ENCODE measurements at places on chromosomes 6 and 20. TPM values are rescaled to one million over a fixed set of nuclear protein-coding genes. Genes with fewer than 3 reads are reported as not detected.

GRCh38 chr6:142773859-142774648 lies 170.9 kb downstream of the HIVEP2 start:
- H3K27me3 ChIP-seq = no peaks in the 10 kb centered on the region
- peaks cover 26% of the 10 kb centered on the region for H3K36me3 ChIP-seq
- H3K4me1 ChIP-seq = no peaks in the 10 kb centered on the region
- H3K4me3 ChIP-seq = no peak overlapping the region
- H3K27ac ChIP-seq = no peak overlapping the region

GRCh38 chr20:58990651-58991445 lies 9.8 kb downstream of the NELFCD start:
- DNase-seq = no peak
- no peak overlapping the region for H3K4me3 ChIP-seq
- H3K27me3 ChIP-seq = no peaks in the 10 kb centered on the region
- H3K27ac ChIP-seq = no peak overlapping the region

DNA sequence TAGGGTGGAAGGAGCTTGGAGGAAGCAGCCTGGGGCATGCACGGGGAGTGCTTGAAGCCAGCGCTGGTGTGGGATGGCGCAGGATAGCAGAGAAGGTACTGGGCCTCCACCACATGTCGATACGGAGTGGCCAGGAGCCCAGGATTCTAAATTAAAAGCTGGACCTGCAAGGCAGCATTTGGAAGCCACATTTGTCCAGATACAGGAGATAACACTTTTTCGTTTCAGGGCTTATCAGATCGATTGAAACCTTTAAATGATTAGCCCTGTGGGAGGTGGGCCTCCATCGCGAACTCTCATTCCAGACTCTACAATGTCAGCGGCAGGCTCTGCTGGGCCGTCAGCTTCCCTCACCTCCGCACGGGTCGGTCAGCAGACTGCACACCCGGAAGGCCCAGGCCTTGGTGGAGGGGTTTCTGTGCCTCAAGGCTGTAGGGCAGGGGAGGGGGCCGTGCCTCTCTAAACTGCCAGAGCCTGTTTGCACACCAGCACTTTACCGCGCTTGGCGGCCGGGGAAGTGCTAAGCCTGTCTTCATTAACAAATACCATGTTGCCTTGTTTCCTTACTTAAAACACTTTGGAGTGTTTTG lies 17.9 kb downstream of the EDN3 start:
- H3K4me1 ChIP-seq = no peaks in the 10 kb centered on the region
- no peaks in the 10 kb centered on the region for H3K36me3 ChIP-seq
- H3K27me3 ChIP-seq = no peaks in the 10 kb centered on the region
- H3K27ac ChIP-seq = no peak overlapping the region
- H3K4me3 ChIP-seq = no peak overlapping the region
- DNase-seq = no peak

- no peak overlapping the region for H3K27ac ChIP-seq
- no peaks in the 10 kb centered on the region for H3K36me3 ChIP-seq
- H3K4me3 ChIP-seq = no peak overlapping the region
- DNase-seq = no peak
- no peaks in the 10 kb centered on the region for H3K27me3 ChIP-seq
Observed at GRCh38 chr6:151136141-151136755, 103.5 kb upstream of the AKAP12 start.

DNA sequence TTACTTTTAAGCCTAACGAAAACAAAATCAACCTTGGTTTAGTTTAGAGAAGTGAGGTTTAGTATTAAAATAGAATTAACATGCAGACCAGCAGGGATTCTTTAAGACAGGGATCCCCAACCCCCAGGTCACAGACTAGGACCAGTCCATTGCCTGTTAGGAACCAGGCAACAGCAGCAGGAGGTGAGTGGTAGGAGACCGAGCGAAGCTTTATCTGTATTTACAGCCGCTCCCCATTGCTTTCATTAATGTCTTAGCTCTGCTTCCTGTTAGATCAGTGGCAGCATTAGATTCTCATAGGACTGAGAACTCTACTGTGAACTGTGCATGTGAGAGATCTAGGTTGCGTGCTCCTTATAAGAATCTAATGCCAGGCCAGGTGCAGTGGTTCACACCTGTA lies 225.9 kb downstream of the NKAIN2 start:
- H3K36me3 ChIP-seq = no peaks in the 10 kb centered on the region
- no peaks in the 10 kb centered on the region for H3K27me3 ChIP-seq
- no peak overlapping the region for H3K4me3 ChIP-seq
- DNase-seq = no peak

GRCh38 chr6:36563237-36563927 lies 16.1 kb upstream of the STK38 start:
- H3K27me3 ChIP-seq = no peaks in the 10 kb centered on the region
- H3K36me3 ChIP-seq = no peaks in the 10 kb centered on the region

GRCh38 chr20:33680686-33681085 lies 5.5 kb downstream of the E2F1 start:
- no peak for DNase-seq
- H3K4me3 ChIP-seq = no peak overlapping the region
- H3K4me1 ChIP-seq = no peaks in the 10 kb centered on the region
- H3K27me3 ChIP-seq = no peaks in the 10 kb centered on the region
- H3K27ac ChIP-seq = no peak overlapping the region
- H3K36me3 ChIP-seq = peaks cover 41% of the 10 kb centered on the region

DNA sequence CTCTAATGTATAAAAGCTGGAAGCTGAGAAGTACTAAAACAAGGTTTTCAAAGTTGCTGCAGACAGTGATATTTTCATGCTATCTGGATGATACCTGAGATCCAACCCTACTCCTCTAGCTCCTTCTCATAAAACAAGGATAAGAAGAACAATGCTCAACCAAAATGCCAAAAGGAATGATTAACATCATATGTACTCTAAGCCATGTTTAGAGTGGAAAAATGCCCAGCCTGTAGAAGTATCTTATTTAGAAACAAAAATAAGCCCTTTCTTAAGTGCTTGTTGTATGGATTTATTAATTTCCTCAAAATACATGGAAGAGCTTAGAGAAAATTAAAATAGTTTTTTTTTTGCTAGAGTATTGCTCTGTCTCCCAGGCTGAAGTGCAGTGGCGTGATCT lies 23.7 kb downstream of the ECHDC1 start:
- DNase-seq = no peak
- H3K4me3 ChIP-seq = no peak overlapping the region
- no peaks in the 10 kb centered on the region for H3K27me3 ChIP-seq
- no peak overlapping the region for H3K27ac ChIP-seq

GRCh38 chr6:117506180-117506835 lies 23.8 kb downstream of the DCBLD1 start:
- H3K4me1 ChIP-seq = no peaks in the 10 kb centered on the region
- no peak overlapping the region for H3K4me3 ChIP-seq
- no peak for DNase-seq
- H3K27me3 ChIP-seq = no peaks in the 10 kb centered on the region
- H3K36me3 ChIP-seq = no peaks in the 10 kb centered on the region
- no peak overlapping the region for H3K27ac ChIP-seq

DNA sequence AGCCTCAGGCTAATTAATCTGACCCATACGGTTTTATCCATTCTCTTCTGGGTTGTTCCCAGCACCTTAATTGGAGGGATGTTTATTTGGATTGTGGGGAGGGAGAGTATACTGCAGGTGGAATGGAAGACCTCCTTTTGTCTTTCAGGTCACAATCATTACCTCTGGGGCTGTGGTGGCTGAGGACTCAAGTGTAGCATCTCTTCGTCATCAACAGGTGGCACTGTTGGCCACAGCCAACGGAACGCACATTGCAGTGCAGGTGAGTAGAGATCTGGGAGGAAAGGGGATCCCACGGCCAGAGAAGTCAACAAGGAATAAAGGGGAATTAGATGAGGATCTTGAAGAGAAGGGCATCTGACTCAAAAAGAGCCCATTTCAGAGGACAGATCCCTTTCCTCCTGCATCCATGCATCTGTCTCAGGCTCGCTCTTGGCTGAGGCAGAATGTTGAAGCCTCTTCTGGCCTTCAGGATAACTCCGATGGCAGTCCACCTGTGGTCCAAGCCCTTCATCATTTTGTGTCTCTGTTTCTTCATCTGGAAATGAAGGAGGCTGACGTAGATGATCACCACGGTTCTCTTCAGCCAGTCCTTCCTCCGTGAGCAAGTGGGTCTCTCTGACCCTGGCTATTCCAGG lies 3.2 kb upstream of the DEF6 start:
- peaks cover 1% of the 10 kb centered on the region for H3K4me1 ChIP-seq
- peak; percentile 73 for DNase-seq
- peaks cover 5% of the 10 kb centered on the region for H3K36me3 ChIP-seq
- H3K4me3 ChIP-seq = no peak overlapping the region
- no peak overlapping the region for H3K27ac ChIP-seq

GRCh38 chr6:158686791-158687381 lies 37.0 kb downstream of the SYTL3 start:
- no peak overlapping the region for H3K4me3 ChIP-seq
- no peaks in the 10 kb centered on the region for H3K27me3 ChIP-seq

GRCh38 chr6:33719326-33719987 lies 8.0 kb upstream of the UQCC2 start:
- peaks cover 4% of the 10 kb centered on the region for H3K4me1 ChIP-seq
- H3K36me3 ChIP-seq = no peaks in the 10 kb centered on the region
- no peak overlapping the region for H3K27ac ChIP-seq
- no peaks in the 10 kb centered on the region for H3K27me3 ChIP-seq
- DNase-seq = no peak

DNA sequence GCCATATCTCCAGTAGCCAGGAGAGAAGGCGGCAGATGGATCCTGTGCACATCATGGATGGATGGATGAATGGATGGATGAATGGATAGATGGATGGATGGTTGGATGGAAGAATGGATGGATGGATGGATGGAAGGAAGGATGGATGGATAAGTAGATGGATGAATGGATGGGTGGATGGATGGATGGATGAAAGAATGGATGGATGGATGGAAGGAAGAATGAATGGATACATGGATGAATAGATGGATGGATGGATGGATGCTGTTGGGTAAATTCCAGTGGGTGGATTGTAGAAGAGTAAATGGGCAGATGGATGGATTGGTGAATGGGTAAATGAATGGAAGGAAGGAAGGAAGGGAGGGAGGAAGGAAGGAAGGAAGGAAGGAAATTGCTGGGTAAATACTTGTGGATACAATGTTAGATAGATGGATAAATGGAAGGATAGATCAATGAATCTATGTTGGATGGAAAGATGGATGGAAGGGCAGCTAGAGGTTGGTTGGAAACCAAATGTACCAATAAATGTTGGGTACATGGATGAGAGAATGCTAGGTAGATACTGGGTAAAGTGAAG lies 19.5 kb downstream of the PTGIS start:
- no peak overlapping the region for H3K4me3 ChIP-seq
- no peaks in the 10 kb centered on the region for H3K27me3 ChIP-seq
- peaks cover 27% of the 10 kb centered on the region for H3K36me3 ChIP-seq
- no peaks in the 10 kb centered on the region for H3K4me1 ChIP-seq

DNA sequence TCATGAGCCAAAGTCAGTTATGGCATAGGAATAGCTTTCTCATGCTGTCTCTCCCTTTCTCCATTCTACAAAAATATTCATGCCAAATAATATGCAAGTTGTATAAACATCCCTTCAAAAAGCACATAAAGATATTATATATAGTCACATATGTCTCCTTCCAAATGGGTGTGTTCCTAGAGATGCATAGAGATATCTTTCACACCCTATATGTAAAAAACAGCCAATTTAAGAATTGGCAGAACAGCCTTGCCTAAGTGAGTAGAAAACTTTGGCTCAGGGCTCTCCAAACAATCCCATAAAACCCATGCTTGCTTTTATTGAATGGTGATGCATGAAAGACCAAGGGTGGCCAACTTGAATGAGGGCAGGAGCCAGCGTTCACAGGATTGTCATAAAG lies 274.7 kb upstream of the SUPT3H start:
- no peak for DNase-seq
- H3K4me3 ChIP-seq = no peak overlapping the region
- peaks cover 2% of the 10 kb centered on the region for H3K36me3 ChIP-seq
- no peak overlapping the region for H3K27ac ChIP-seq
- H3K4me1 ChIP-seq = no peaks in the 10 kb centered on the region

GRCh38 chr6:26304213-26304796 lies 60.7 kb upstream of the BTN3A2 start:
- H3K4me1 ChIP-seq = no peaks in the 10 kb centered on the region
- no peak overlapping the region for H3K27ac ChIP-seq
- no peak for DNase-seq
- no peaks in the 10 kb centered on the region for H3K27me3 ChIP-seq
- H3K36me3 ChIP-seq = no peaks in the 10 kb centered on the region

DNA sequence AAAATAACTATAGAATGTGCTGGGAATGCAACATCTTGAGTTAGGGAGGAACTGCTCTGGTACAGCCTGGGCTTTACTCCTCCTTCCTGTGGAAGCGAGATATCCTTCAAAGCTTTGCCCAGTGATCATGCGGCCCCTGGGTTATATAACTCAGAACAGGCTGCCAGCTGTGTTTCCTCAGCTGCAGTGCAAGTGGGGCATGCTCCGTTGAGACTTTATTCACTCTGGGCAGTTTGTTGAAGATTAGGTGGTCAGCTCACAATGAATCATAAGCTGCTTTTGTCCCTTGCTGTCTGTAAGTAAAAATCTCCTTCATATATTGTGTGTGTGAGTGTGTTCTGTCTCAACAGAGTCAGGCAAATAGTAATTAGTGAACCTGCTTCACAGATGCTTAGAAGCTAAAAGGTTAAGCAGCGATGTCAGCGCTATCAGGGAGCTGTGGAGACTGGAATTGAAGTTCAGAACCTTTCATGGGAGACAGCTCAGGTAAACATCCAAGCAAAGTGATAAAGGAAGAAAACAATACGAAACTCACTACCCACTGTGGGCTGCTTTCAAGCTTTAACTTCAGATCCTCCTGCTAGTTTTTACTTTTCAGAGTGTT lies 688.4 kb downstream of the HTR1B start:
- H3K36me3 ChIP-seq = no peaks in the 10 kb centered on the region
- DNase-seq = no peak
- H3K4me1 ChIP-seq = no peaks in the 10 kb centered on the region
- H3K27me3 ChIP-seq = no peaks in the 10 kb centered on the region
- no peak overlapping the region for H3K4me3 ChIP-seq

The TAF11 gene
- 49.9 TPM for total RNA-seq

The RAB44 gene
- total RNA-seq = not detected

The CDSN gene
- total RNA-seq = not detected

The EYA4 gene
- total RNA-seq = not detected

The BPHL gene
- total RNA-seq = 48.7 TPM

The IL17F gene
- total RNA-seq = not detected

The SNX21 gene
- total RNA-seq = 18.9 TPM

The IRF4 gene
- 0.31 TPM for total RNA-seq

The PROKR2 gene
- total RNA-seq = 0.44 TPM

The TXNDC5 gene
- 127 TPM for total RNA-seq

The PRR18 gene
- 0.11 TPM for total RNA-seq

The CCN6 gene
- not detected for total RNA-seq

Measured in H9 (cell line).